ENCODE measurements at places on chromosomes 2 and 18. TPM values are rescaled to one million over a fixed set of nuclear protein-coding genes. Genes with fewer than 3 reads are reported as not detected.

DNA sequence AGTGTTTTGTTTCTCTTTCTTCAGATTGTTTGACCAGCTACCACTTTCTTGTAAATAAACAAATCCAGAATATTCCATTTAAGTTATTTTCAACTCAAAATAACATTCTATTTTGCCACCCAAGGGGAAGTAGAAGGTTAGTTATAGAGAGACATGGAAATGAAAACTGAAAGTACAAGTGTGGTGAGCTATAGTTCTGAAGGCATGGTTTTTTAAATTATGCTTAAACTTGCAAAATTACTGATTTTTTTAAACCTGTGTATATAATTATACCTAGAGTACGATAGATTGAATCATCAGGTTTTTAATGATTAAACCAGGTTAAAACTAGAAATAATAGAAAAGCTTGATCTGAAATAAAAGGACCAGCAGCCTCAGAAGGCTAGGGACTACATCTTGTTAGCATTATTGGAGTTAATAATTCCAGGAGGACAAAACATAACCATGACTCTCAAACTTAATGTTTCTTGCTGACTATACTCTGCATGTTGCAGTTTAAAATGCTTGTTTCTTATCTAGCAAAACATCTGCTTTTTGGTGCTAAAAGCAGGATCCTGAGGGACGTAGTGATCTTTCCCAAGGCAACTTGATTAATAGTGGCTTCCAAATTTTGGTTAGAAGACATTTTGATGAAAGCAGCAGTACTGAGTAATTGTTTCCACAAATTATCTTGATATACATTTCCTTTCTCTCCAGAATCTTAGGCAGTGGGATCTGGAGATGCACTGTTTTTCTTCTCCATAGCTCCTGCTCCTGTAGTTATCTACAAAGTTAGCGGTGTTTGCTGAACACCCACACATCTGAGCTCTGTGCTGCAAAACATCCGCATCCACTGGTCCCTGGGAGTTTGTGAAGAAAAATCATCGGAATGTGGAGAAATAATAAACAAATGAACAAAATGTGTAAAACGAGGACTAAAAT is 327.2 kb upstream of the PKDCC start:
- no peak for DNase-seq
- H3K27ac ChIP-seq = no peak overlapping the region
- no peaks in the 10 kb centered on the region for H3K27me3 ChIP-seq
- no peaks in the 10 kb centered on the region for H3K4me1 ChIP-seq
- no peaks in the 10 kb centered on the region for H3K36me3 ChIP-seq
- H3K4me3 ChIP-seq = peak overlapping the region; percentile 13

Gene GCC2
- total RNA-seq = 52.4 TPM

DNA sequence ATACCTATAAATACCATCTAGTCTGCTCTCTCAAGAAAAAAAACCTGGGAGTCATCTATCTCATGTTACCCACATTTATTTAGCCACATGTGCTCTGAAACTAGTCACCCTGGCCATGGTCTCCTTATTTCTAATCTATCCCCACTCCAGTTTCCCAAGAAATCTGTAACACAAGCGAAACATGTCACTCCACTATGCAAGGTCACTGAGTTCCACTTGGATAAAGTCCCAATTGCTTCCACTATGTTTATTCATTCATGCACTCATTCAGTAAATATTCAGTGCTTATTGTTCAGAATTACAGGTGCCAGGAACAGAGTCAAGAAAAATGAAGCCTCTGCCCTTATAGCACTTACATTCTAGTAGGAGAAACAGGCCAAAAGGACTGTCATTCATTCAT is 369.4 kb upstream of the CYRIA start:
- no peaks in the 10 kb centered on the region for H3K36me3 ChIP-seq
- H3K27me3 ChIP-seq = no peaks in the 10 kb centered on the region

DNA sequence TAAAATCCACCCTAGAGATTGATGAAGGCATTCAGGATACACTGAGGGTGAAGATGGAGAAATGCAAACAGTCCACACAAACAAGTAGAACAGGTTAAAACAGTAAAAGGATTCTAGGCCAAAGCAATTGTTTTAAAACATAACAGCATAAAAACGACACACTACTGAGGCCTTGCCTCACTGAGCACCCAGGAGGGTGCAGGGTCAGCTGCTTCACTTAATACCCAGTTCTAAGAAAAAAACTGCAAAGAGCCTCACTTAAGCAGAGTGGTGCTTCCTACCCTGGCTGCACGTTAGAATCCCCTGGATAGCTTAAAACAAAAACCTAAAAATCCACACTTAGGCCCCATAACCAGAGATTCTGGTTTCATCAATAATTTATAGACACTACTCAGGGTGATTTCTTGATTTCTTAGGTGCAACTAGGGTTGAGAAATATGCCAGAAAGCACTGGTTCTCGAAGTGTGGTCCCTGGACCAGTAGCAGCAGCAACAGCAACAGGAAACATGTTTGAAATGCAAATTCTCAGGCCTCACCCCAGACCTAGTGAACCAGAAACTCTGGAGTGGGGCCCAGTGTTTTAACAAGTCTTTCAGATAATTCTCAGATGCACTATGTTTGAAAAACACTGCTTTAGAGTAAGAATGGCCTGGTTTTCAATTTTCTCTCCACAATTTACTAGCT is 279.1 kb downstream of the ZEB2 start:
- no peaks in the 10 kb centered on the region for H3K4me1 ChIP-seq
- no peaks in the 10 kb centered on the region for H3K27me3 ChIP-seq
- no peak for DNase-seq
- no peak overlapping the region for H3K4me3 ChIP-seq

DNA sequence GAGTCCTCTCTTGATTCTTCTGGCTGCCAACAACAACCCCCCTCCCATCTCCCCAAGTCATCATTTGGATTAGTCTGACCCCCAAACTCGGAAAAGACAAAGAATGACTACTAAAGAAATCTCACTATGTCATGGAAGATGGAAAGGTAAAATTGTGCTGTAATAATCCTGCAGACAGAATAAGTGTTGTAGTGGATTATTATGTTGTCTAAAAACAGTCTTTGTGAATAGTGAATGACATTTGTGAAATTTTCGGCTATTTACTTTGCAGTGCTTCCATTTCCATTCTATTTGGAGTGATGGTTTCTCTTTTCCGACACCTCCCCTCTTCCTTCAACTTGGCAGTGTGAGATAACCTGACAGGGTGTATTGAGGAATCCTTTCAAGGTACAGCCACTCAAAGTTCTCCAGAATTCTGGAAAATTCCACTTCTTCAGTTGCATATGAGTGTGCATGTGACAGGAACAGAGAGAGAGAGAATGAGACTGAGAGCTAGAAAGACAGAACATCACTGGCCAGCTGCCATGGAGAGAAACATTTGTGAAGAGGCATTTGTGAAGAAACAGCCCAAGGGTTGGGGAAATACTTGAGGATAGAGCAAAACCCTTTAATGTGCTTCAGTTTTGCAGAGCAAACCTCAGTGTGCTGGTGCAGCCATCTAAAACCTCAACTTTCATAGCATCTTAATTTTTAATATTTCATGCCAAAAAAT is 141.9 kb upstream of the DLX2 start:
- H3K36me3 ChIP-seq = no peaks in the 10 kb centered on the region
- H3K27me3 ChIP-seq = no peaks in the 10 kb centered on the region
- H3K4me3 ChIP-seq = no peak overlapping the region

GRCh38 chr2:23436346-23437098 is 51.5 kb downstream of the KLHL29 start:
- H3K27me3 ChIP-seq = no peaks in the 10 kb centered on the region
- H3K27ac ChIP-seq = no peak overlapping the region
- no peaks in the 10 kb centered on the region for H3K4me1 ChIP-seq
- no peak for DNase-seq

GRCh38 chr2:158544998-158545397 is 88.2 kb downstream of the PKP4 start:
- no peaks in the 10 kb centered on the region for H3K27me3 ChIP-seq
- H3K4me3 ChIP-seq = no peak overlapping the region
- no peak for DNase-seq

DNA sequence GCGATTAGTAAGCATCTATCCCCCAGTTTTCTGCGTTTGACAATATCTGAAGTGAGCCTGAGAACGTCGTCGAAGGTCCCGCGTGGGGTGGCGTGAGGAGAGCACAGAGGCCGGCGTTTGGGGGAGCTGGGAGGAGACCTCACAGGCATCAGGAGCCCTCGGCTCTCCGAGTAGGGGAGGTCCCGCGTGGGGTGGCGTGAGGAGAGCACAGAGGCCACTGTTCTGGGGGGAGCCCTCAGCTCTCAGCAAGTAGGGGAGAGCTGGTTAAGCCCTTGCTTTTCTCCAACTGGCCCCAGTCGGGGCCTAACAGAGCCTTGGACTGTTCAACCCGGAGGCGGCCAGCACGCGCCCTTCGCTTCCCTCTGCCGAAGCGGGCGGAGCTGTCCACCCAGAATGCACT is 134.3 kb downstream of the NFATC1 start:
- H3K4me3 ChIP-seq = no peak overlapping the region
- H3K36me3 ChIP-seq = peaks cover 26% of the 10 kb centered on the region
- peak; percentile 38 for DNase-seq
- H3K27me3 ChIP-seq = peaks cover 8% of the 10 kb centered on the region
- H3K4me1 ChIP-seq = peaks cover 13% of the 10 kb centered on the region

Gene OSBPL6
- 7.9 TPM for total RNA-seq

Gene CDH2
- 0.68 TPM for total RNA-seq

Gene STON1
- total RNA-seq = 33.4 TPM

DNA sequence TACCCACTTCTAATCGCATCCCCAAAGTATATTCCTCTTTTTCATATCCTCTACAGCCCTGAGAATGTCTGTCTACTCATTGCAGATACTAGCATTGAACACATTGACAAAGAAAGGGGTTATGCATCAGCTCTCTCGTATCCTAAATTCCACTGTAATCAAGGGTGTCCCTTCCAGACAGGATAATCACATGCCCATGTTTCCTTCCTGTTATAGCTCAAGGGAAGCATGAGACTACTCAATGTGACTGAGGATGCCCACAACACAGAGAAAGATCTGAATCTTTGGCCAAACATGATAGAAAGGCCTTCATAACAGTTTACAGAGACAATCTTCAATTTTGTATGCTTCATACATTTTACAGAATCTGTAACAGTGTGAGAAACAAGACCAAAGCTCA is 69.2 kb downstream of the HIBCH start:
- no peaks in the 10 kb centered on the region for H3K4me1 ChIP-seq
- H3K36me3 ChIP-seq = peaks cover 32% of the 10 kb centered on the region
- no peaks in the 10 kb centered on the region for H3K27me3 ChIP-seq
- no peak for DNase-seq
- H3K27ac ChIP-seq = no peak overlapping the region

DNA sequence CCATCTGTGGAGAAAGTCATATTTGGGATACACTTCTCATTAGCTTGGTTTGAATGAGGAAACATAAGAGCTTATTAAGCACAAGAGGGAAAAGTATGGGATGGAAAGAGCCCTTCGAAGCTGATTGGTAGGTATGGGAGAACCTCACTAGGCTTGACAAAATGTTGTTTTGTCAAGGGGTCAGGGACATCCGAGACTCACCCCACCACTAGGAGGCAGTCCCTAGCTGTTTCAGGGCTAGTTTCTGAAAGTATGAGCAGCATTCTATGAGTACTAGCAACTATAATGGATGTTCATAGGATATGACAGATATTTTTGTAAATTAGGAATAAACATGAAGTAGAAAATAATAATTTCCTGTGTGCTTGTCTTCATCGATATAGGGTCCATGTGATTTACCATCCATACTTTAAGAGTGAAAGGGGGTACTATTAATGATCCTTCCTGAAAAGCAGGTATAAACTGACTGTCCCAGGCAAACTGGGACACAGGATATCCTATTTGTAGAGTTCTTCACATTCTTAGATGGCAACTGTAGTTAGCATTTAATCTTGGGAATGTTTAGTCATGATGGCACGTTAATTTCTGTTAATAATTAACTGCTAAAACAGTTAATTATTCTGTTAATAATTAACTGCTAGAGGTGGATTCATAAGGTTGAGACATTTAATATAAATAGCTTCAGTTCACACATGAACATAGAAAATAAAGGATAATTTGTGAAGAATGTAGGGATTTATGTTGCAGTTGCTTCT is 28.4 kb downstream of the OTX1 start:
- H3K27ac ChIP-seq = no peak overlapping the region
- H3K4me3 ChIP-seq = no peak overlapping the region
- no peaks in the 10 kb centered on the region for H3K4me1 ChIP-seq
- no peaks in the 10 kb centered on the region for H3K27me3 ChIP-seq
- no peak for DNase-seq

Gene GPBAR1
- 4.6 TPM for total RNA-seq

Gene SULT1C4
- total RNA-seq = 10.6 TPM

GRCh38 chr18:68611311-68611710 is 103.6 kb downstream of the TMX3 start:
- H3K4me1 ChIP-seq = no peaks in the 10 kb centered on the region
- H3K4me3 ChIP-seq = no peak overlapping the region
- no peaks in the 10 kb centered on the region for H3K36me3 ChIP-seq
- H3K27me3 ChIP-seq = no peaks in the 10 kb centered on the region

Gene GALNT5
- total RNA-seq = 33.9 TPM

GRCh38 chr2:37781028-37781427 is 109.6 kb upstream of the CDC42EP3 start:
- H3K27me3 ChIP-seq = no peaks in the 10 kb centered on the region
- H3K4me1 ChIP-seq = peaks cover 14% of the 10 kb centered on the region
- no peak overlapping the region for H3K27ac ChIP-seq

Gene EPB41L5
- 93.7 TPM for total RNA-seq

Gene DSG1
- not detected for total RNA-seq

Gene RAX
- total RNA-seq = not detected

DNA sequence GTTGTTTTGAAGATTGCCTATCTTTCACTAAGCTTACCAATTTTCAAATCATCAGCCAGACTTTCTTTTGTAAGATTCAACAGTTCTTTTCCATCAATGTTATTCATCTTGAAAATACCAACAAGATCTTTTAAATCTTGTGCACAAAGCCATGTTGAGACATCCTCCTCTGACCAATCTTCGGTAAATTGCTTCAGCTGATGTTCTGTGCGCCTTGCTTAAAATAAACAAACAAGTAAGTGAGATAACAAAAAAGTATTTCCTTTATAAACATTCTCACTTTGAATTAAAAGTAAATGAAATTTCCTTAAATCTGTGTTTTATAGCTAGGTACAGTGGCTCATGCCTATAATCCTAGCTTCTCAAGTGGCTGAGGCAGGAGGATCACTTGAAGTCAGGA is 30.3 kb downstream of the WDSUB1 start:
- H3K36me3 ChIP-seq = peaks cover 28% of the 10 kb centered on the region
- no peak overlapping the region for H3K4me3 ChIP-seq
- H3K27ac ChIP-seq = no peak overlapping the region
- no peak for DNase-seq

Gene MERTK
- total RNA-seq = 20.7 TPM

Gene C2orf66
- 0.21 TPM for total RNA-seq

DNA sequence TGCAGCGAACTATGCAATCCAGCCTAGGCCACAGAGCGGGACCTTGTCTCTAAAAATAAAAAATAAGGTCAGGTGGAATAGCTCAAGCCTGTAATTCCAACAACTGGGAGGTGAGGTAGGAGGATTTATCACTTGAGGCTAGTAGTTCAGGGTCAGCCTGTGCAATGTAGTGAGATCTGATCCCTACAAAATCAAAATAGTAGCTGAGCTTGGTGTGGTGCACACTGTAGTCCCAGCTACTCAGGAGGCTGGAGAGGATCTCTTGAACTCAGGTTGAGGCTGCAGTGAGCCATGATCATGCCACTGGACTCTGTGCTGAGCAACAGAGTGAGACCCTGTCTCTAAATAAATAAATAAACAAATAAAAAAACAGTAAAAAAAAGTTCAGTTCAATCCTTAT is 5.7 kb downstream of the MBD5 start:
- H3K4me3 ChIP-seq = no peak overlapping the region
- no peaks in the 10 kb centered on the region for H3K27me3 ChIP-seq
- no peak for DNase-seq
- H3K4me1 ChIP-seq = peaks cover 25% of the 10 kb centered on the region
- H3K27ac ChIP-seq = no peak overlapping the region
